T-helper 22 cell (primary cell): ENCODE measurements at places on chromosomes 11 and 22.
A peak's percentile ranks its signal among the peaks of the same experiment; 100 is the strongest.

DNA sequence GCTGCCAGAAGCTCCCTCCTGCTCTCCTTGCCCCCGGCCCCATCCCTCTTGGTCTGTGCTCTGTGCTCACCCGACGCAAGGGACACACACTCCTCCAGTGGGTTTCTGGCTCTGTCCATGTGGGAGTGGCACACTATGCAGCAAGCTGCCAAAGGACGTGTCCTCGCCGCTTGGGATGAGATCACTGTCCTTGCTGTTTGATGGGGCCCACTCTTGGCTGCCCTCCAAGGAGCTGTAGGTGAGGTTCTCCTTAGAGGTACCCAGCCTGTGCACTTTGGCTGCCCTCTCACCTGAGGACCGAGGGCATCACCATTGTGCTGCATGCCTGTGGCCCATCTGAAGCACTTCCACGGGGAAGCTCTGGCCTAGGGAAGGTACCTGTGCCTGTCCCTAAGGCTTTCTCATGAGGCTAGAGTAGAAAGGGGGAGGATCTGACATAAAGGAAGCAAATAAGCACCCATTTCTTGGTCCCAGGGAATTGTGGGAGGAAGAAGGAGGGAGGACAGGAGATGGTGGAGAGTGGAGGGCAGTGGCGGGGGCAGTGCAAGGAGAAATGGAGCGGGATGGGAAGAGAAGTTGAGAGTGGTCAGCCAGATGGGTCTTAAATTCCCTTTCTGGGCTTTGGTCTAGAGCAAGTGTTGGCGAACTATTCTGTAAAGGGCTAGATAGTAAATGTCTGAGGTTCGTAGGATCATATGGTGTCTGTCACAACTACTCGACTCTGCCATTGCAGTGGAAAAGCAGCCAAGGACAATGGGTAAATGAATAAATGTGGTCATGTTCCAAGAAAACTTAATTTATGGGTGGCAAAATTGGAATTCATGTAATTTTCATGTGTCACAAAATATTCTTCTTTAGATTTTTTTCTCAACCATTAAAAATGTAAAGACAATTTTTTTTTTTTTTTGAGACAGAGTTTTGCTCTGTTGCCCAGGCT, 47.0 kb upstream of the AMPD3 start:
- no peak for DNase-seq

DNA sequence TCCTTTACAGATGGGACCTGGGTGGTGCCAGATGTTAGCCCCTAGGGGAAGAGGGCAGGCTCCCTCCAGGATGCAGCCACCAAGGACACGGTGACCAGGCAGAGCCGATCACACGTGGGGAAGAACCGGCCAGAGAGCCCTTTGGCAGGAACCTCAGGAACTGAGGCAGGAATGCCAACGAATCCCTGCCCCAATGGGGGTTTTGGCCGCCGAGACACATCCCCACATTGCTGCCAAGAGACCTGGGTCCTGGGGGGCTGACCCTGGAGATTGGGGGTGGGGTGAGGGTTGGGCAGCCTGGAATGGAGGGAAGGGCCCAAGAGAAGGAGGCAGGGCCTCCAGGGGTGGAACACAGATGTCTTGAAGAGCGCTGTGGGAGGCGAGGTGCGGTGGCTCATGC, 28.7 kb upstream of the LMO1 start:
- no peak for DNase-seq

DNA sequence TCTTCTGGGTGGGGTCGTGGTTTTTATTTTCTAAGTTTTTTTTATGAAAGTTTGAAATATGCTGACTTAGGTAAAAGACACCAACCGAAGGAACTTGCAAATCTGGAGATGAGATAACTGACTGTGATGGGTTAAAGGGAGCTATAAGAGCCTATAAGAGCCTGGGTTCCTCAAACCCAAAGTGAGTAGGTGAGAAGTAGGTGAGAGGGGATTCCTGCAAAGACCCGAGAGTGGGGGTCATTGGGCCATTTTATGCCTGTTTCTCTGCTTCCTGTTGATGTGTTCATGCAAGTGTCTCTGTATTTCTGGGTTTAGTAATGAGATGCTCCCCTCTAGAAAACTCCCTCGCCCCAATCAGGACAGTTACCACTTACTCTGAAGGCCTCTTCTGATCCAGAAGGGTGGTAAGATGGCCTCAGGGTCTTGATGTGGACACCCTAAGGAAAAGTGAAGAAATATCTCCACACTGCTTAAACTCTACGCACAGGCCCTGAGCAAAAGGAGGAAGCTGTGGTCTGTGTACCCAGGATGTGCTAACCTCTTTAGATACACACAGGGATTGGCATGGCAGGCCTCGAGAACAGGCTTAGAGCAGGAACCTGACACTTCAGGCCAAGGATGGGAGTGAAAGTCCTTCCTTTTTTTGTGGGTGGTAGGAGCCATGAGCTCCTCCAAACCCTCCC, 1.8 kb downstream of the FLI1 start:
- DNase-seq = no peak

DNA sequence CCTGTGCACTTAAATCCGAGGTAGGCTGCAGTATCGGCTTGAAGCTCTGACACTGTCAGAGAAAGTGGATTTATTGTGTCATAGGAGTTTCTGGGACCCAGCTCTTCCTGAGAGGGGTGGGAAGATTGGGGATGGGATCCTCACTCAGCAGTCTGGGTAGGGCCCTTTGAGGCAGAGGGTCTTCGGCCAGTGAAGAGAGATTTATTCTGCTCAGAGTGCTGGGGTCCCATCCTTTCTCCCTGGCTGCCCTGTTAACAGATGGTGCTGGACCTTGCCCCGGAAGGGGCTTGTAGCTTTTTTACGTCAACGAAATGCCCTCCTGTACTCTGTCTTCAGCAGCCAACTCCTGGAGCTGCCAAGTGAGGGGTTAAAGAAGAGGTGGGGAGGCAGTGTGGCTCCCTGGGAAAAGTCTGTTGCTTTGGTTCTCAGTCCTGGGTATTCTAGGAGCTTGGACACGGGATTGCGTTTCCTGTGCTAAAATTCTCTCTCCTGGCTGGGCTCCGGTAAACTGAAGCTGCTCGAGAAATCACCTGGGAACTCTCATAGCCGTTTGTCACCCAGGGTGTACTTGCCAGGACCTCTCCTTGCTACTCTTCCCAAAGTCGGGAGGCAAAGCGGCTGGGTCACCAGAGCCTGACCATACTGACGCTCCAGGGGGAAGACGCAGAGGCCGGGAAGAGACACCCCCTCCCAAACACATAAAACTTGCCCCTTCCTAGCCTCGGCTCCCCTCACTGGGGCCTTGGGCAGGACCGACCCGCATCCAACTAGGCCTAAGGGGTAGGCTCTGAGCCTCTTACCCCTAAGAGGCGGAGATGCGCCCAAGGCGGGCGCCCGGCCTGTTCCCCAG, 806 bp upstream of the SMDT1 start:
- no peak for DNase-seq

GRCh38 chr11:77884186-77884828, 63.4 kb downstream of the AAMDC start:
- no peak for DNase-seq

GRCh38 chr11:257766-258493, 20.3 kb upstream of the NLRP6 start:
- no peak for DNase-seq

DNA sequence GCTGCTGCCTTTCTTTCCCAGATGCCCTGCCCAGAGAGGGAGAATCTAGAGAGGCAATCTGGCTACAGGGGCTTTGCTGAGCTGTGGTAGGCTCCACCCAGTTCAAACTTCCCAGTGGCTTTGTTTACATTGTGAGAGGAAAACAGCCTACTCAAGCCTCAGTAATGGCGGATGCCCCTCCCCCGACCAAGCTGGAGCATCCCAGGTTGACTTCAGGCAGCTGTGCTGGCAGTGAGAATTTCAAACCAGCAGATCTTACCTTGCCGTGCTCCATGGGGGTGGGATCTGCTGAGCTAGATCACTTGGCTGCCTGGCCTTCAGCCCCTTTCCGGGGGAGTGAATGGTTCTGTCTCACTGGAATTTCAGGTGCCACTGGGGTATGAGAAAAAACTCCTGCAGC, 12.2 kb downstream of the BDNF start:
- no peak for DNase-seq

DNA sequence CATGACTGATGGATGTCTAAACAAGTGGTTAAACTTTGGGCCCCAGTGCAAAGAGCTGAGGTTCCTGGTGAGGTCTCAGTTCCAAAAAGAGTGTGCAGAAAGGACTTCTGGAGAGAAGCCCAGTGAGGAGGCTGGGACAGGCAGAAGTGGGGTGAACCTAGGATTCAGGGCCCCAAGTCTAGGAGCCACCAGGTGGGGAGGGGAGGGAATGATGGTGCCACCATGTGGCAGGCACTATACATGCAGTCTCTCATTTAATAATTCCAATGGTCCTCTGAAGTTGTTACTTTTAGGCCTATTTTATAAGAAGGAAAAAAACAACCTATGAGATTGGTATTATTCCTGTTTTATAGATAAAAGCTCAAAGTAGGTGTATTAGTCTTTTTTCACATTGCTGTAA, 102.0 kb downstream of the INSC start:
- no peak for DNase-seq

GRCh38 chr11:79942090-79942489, 501.3 kb upstream of the TENM4 start:
- DNase-seq = no peak

- DNase-seq = no peak
Measured at GRCh38 chr11:123590296-123590912, 64.0 kb downstream of the SCN3B start.

GRCh38 chr11:98365190-98365589, 655.6 kb upstream of the CNTN5 start:
- DNase-seq = no peak

GRCh38 chr11:93740031-93740729, 1.1 kb downstream of the TAF1D start:
- DNase-seq = peak; percentile 27

- no peak for DNase-seq
Measured at GRCh38 chr22:32828561-32828960, 27.1 kb downstream of the TIMP3 start.
